Glutamatergic neuron (in vitro differentiated cells): ENCODE measurements at places on chromosomes 6 and 20. TPM values are rescaled to one million over a fixed set of nuclear protein-coding genes. Genes with fewer than 3 reads are reported as not detected.

EYS gene
- total RNA-seq, result 13.2 TPM

DEF6 gene
- total RNA-seq, result 1.8 TPM

TTBK1 gene
- 47.3 TPM for total RNA-seq

C6orf141 gene
- total RNA-seq, result not detected

KCNK16 gene
- total RNA-seq, result not detected

FKBP1C gene
- not detected for total RNA-seq

RAD21L1 gene
- total RNA-seq, result not detected

SPATS1 gene
- total RNA-seq, result not detected

BFSP1 gene
- 0.69 TPM for total RNA-seq

MCM8 gene
- 10.1 TPM for total RNA-seq

TRMT6 gene
- total RNA-seq, result 18.4 TPM

- DNase-seq, result no peak
Measured at GRCh38 chr6:150409576-150410066, 40.8 kb downstream of the IYD start.

DNA sequence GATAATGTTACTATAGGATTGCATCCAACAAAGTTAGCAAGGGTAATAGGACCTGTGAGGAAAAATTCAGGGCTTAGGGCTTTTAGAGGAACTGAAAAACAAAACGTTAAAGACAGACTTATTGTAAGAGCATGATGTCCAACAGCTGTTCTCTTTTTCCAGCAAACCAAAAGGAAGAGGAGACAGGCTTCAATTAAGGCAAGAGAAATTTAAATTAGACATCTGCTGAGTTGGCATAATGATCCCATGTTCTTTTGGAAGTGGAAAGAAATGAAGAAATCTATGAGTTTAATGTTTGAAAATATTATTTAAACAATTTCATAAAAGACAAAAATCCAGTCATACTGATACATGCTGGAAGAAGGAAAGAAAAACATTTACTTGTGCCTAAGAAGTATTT, 95.7 kb upstream of the HMGCLL1 start:
- no peak for DNase-seq

- no peak for DNase-seq
Measured at GRCh38 chr6:168638468-168639271, 197.7 kb downstream of the SMOC2 start.

GRCh38 chr6:11462742-11463397, 74.7 kb upstream of the TMEM170B start:
- no peak for DNase-seq

DNA sequence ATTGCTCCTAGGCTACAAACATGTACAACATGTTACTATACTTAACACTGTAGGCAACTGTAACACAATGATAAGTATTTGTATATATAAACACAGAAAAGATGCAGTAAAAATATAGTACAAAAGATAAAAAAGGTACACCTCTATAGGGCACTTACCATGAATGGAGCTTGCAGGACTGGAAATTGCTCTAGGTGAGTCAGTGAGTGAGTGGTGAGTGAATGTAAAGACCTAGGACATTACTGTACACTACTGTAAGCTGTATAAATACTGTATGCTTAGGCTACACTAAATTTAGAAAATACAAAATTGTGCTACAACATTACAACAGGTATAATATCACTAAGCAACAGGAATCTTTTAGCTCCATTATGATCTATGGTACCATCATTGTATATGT, 312.0 kb upstream of the PREP start:
- no peak for DNase-seq

GRCh38 chr6:74631564-74631963, 574.3 kb downstream of the COL12A1 start:
- no peak for DNase-seq

DNA sequence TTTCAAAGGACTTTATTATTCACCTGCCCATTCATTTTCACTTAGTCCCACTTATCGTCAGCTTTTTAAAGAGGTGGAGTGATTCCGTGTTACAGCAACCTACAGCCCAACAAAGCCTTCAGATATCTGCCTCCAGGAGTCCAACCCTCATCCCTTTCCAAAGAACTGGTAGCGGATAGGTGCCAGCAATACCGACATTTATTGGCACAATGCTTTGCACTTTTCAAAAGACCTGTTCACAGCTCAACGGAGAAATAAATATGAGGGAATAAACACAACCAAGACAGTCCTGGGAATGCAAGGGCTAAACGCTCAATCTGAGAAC, 819 bp upstream of the MTRF1L start:
- no peak for DNase-seq

GRCh38 chr6:24947636-24948035, 11.9 kb upstream of the RIPOR2 start:
- DNase-seq, result no peak

GRCh38 chr6:68235326-68235784, 399.7 kb upstream of the ADGRB3 start:
- no peak for DNase-seq

GRCh38 chr6:27806981-27807440, 105.2 kb downstream of the OR2B2 start:
- DNase-seq, result no peak

GRCh38 chr6:113632220-113632864, 224.8 kb upstream of the MARCKS start:
- no peak for DNase-seq

DNA sequence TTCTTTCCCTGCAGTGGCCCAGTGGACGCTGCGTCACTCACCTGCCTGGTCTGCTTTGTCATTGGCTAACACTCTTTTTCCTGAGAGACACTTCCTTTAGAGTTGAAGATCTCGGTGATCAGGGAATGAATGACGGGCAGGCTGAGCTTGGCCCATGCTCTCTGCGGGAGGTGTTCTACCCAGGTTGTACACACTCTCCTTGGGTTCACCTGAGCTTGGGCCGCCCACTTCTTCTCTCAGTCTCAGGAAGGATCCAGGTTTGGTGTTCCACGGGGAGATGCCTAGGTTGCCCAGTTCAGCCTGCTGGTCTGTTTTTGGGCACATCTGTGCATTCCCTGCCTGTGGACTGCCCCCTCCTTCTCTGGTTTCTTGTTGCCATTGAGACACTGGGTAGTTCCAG, 66.7 kb upstream of the SLC22A1 start:
- no peak for DNase-seq

DNA sequence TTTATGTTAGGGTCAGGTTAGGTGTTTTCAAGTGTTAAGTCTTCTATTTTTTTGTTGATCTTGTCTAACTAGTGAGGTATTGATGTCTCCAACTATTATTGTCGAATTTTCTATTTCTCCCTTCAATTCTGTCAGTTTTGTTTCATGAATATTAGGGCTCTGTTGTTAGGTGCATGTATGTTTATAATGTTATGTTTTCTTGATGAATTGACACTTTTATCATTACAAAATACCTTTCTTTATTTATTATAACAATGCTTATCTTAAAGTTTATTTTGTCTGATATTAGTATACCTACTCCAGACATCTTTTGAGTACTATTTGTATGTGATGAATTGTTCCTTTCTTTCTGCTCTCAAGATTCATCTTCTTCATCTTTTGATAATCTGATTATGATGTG, 12.9 kb upstream of the TRIM38 start:
- DNase-seq, result no peak

DNA sequence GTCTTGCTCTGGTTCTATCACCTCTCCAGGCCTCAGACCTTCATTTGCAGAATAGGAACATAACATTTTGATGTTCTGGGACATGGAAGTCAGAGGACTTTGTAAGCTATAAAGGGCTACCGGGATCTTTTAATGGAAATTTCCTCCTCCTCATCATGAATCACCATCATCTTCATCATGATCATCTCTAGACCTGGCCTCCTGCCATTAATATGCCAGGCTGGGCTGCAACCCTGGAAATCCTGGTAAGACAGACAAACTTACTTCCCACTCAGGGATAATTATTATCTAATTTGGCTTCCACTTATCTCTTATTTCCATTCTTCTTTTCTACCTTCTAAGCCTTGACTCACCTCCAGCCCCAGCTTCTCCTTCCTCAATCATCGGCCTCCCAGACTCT, 41.0 kb upstream of the MRPS18A start:
- no peak for DNase-seq

GRCh38 chr6:111260570-111261298, 173.4 kb downstream of the SLC16A10 start:
- DNase-seq, result no peak

- DNase-seq, result no peak
Measured at GRCh38 chr6:81253821-81254220, 498.7 kb downstream of the TENT5A start.

- no peak for DNase-seq
Measured at GRCh38 chr6:75130784-75131183, 75.1 kb downstream of the COL12A1 start.

- peak; percentile 39 for DNase-seq
Measured at GRCh38 chr6:149942461-149942829, 631 bp downstream of the ULBP2 start.

GRCh38 chr20:61912665-61913422, 152.8 kb downstream of the TAF4 start:
- DNase-seq, result peak; percentile 1

DNA sequence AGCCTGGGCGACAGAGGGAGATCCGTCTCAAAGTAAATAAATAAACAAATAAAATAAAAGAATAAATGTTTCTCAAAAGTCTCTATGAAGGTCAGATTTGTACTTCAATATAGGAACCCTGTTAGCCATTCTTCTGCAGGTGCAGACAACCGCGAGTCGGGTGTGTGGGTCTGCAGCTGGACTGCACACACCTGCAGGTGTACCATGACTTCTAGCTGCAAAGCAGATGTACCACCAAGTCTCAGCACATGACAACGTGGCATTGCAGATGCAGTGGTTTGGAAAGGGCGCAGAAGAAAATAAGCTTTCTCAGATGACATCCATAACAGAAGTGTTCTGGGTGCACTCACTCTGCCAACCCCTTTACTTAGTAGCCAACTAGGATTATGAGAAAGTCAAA, 239.7 kb downstream of the ATXN1 start:
- no peak for DNase-seq

DNA sequence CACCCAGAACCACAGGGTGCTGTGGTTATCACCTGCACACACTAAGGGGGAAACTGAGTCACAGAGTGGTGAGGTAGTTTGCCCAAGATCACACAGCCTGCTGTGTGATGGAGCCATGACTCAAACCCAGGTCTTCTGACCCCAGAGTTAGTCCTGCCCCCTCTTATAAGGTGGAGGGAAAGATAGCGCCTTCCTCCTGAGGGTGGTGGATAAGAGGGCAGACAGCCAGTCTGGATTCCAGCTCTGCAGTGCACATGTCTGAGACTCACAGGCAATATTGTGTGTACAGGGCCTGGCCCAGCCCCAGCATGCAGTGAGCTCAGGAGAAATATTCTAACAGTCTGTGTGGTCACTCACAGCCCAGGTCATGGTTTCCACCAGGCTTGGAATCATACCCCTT, 393.7 kb downstream of the CDH4 start:
- DNase-seq, result no peak

DNA sequence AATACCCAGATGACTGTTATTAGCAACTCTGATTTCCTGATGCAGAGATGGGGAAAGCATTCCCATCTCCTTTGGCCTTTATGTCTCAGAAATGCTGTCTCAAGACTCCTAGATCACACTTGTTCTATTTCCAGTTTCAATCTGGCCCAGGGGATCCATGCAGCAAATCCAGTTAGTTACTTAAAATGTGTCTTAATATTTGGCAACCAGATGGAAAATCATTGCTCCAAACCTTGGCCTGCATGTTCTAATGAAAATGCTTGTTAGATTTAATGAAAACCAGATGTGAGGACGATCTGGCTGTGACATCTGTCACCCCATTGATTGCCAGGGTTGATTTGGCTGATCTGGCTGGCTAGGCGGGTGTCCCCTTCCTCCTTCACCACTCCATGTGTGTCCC, 125.2 kb downstream of the TSHZ2 start:
- DNase-seq, result no peak

DNA sequence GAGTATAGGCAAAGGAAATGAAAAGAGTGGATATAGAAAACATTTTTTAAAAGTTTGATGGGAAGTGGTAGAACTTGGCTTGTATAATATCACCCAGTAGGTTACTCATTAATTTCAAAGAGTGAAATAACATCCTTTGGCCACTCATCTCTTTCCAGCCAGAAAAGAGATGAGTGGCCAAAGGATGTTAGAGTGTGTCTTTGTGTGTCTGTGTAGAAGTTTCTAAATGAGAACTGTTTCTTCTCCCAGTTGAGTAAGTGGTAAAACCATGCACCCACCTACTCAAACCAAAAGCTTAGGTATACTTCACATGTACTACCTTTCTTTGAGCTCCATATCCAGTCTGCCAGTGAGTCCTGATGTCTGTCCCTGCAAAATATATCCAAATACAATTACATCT, 47.7 kb upstream of the TMEM244 start:
- no peak for DNase-seq

- no peak for DNase-seq
Measured at GRCh38 chr6:139490482-139490881, 116.0 kb upstream of the CITED2 start.

DNA sequence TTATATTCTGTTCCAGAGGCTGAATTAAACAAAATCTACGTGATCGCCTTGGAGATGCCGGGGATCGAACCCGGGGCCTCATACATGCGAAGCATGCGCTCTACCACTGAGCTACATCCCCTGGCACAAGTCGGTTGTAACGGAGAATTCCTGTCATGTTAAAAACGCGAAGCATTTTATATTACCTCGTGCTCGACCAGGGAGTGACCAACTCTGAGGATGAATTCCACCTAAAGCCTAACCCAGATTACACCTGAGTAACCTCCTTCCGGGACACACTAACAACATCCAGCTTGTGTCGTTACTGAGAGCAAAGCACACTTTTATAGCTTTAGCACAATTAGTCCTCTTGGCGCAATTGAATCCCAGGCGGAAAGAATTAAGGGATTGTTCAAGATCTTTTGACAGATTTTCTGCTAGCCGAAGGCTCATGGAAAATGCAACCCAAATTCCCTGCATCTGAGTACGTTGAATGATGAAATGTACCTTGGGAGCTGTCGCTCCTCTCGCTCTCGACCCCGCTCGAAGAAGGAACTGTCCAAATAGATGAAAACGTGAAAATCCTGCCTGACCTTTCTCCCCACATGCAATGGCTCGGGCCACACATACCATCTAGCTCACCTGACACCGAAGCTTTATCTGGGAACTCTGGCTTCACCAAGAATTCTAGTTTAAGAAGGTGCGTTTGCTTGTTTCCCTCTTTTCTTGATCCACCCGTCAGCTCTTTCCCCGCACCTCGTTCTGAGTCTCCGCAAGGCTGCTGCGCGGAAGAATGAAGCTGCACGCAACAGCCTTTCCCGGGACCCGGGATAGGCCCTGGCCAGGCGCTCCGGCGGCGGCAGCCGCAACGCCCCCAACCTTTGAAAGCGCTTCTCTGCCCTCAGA, 148.3 kb downstream of the GPX5 start:
- peak; percentile 67 for DNase-seq

DNA sequence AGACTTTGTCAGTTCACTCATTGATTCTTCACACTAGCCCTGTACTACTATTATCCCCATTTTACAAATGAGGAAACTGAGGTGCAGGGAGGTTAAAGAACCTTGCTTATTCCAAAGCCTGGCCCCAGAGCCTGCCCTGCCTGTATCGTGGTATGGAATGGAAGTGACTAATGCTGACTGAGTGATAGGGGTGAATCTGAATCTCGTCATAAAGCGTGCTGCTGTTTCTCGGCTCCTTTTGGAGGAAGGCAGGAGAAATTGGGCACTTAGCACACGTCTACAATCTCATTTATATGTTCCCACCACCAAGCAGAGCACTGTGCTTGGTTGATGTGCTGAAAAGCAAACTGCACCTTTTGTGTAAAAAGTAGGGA, 17.1 kb downstream of the GFRA4 start:
- no peak for DNase-seq
